Cardiac fibroblast (primary cell): ENCODE measurements at places on chromosomes 5 and 9.
A peak's percentile ranks its signal among the peaks of the same experiment; 100 is the strongest.

GRCh38 chr5:134920848-134921575 is 16.1 kb downstream of the PCBD2 start:
- no peak for DNase-seq

DNA sequence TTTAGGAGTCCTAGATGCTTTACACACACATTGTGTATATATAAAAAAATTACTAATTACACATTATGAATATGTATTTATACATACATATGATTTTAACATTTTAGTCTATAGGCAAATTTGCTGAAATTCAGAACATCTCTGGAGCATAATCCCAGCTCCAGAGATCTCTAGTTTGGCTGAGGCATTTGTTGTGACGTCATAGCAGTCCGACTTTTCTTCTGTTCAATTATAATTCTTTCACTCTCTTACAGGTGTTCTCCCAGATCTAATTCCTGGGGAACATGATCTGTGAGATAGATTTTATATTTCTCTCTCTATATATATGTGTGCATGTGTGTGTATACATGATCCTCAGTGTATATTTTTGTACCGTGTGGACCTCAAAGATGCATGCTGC is 1876.2 kb downstream of the EFNA5 start:
- DNase-seq = no peak

- DNase-seq = peak; percentile 47
Observed at GRCh38 chr5:121976979-121977378, 15.2 kb downstream of the SRFBP1 start.

DNA sequence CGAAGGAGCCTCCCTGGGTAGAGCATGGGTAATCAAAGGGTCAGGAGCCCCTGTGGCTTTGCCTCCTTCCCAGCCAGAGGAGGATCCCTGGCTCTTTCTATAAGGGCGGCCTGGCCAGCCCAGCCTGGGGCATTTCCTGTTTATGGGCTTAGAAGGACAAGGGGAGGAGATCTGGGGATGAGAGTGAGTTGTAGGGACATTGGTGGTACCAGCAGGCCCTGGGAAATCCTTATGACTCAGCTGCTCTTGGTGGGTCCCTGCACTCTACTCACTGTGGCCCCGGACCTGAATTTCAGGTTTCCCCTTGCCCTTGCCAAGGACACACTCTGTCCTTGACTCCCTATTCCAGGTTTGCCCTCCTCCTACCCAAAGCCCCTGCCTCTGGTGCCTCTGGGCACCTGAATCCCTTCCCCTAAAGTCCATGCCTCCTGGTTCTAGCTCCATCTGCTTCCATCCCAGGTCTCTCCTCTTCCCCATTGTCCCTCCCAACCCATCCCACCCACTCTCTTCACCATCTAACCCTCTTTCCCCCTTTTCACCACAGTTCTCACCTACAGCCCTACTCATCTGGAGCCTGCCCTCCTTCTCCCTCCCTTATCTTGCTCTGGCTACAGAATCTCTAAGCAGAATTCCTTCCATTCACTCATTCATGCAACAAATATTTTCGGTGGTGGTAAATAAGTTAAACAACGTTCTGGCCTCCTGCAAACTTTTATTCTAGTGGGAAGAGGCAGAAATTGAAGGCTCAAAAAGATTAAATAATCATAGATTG is 34.9 kb downstream of the PCDH1 start:
- peak; percentile 31 for DNase-seq

DNA sequence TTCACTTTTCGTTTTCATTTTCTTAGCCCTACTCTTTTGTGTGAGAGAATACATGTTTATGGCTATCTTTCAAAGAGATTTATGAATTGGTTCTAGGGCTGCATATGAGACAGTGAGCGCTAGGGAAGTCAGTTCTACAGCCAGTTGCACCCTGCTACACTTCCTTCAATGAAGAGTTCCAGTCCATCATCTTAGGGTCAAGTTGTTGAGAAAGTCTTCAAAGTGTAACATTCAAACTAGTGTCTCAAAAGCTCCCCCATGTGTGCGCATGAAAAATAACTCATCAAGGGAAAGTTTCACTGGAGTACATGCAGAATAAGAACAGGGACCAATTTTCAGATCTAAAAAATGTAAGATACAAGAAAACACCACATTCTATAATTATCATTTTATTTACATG is 317.2 kb downstream of the DEPDC1B start:
- peak; percentile 46 for DNase-seq

DNA sequence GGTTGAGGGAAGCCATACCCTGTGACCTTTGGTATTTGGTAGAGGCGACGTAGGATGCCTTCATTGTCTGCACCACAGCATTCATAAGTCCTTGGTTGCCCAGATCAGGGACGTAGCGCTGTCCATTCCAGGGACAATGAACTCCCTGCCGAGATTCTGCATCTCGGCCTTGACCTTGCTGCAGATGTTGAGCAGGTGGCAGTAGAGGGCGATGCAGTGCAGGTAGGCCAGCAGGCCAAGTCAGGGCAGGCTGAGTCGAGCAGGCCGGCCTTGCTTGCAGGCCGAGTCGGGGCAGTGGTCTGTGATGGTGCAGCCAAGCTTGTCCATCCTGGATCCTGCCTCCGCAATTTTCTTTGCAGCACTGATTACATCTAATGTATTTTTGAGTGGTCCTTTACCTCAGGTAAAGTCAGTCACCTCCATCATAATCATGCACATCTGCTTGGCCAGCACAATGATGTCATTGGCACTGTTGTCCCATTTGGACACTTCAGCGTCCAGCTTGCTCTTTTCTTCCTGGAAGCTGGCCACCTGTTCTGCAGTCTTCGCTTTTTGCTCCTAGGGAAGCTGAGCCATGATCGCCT is 93.4 kb upstream of the CCDC112 start:
- DNase-seq = no peak

- no peak for DNase-seq
Observed at GRCh38 chr9:123820139-123820538, 109.8 kb downstream of the DENND1A start.

DNA sequence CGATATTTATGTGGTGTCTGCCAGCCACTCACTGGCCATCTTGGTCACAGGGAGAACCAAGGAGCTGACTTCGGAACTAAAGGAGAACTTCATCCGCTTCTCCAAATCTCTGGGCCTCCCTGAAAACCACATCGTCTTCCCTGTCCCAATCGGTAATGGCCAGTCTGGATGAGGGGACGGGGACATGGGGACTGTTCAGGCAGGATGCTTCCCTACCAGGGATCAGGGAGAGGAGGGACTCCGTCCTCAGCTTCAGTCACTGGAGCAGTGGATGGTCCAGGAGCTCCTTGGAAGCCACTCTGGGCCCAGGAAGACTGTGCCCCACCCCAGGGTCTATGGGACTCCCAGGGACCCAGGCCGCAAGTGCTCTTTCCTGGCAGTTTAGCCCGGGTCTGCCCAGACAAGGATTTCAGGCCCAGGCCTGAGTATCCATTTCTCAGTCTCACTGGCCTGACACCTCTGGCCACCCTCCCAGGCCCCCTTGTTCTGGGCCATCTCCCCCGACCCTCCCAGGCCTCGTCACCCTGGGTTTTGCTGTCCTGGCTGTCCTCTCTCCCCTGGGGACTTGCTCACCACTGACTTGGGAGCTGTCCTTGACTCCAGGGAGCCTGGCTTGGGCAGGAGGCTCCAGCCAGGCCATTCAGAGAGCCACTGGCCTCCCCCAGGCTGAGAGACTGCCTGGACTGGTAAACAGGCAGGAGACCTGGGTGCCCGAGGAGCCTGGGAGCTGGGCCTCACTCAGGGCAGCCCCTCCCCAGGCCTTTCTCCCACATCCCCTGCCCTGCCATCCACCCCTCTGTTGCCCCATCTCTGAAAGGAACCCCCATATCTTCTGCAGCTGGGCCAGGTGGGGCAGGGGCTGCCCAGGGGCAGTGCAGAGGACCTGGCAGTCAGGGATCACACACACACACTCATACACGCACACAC is 3.1 kb downstream of the LCN2 start:
- no peak for DNase-seq

DNA sequence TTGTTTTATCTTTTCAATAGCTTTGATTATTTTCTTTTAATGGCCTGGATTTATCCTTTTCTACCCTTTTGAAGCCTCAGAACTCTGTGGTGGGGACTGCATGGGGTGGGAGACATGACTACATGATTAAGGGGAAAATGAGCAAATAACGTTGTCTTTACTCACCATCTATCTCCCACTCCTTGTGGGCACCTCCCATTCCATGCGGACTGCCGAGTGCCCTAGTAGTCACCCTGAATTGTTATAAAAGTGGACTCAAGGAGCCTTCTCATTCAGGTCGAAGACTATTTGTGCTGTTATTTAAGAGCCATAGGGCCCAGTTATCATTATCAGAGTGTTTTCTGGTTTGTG is 281.8 kb downstream of the MLLT3 start:
- DNase-seq = no peak

DNA sequence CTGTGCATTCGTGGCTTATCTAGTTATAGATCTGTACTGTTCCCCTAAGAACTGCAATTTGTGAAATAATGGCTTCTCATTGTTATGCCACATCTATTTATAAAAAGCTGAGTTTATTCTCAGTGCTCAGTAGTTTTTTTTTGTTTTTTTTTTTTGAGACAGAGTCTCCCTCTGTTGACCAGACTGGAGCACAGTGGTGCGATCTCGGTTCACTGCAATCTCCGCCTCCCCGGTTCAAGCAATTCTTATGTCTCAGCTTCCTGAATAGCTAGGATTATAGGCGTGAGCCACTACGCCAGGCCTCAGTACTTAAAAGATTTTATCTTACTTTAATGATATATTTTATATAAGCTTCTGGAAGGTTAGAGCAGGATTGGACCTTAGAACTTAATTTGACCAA is 19.0 kb downstream of the SEC61B start:
- no peak for DNase-seq

DNA sequence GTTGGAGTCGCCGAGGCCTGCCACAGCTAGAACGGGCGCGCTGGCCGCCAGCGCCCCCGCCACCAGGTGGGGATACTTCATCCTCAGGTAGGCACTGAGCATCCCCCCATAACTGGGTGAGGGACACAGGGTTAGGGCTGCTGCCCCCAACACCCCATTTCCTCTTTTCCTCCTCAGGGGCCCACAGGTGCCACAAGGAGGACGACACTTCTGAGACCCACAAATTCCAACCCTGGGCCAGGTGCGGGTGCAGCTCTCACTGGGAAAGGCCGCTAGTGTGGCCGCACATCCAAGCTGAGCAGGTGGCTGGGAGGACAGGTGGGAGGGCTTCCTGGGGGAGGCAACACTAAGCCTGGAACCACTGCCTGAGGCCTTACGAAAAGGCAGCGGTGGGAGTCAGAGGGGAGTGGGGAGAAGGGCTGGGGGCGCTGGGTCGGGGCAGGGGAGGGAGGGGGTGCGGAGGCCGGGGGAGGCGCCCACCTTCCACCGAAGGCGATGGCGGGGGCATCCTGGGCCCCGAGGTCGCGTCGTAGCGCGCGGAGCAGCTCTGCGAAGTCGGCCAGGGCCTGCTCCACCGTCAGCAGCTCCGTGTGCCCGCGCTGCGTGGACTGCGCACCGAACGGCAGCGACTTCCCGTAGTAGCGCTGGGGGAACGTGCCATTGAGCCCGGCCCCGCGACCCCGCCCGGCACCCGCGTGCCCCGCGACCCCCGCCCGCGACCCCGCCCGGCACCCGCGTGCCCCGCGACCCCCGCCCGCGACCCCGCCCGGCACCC is 961 bp downstream of the DPP7 start:
- DNase-seq = no peak

DNA sequence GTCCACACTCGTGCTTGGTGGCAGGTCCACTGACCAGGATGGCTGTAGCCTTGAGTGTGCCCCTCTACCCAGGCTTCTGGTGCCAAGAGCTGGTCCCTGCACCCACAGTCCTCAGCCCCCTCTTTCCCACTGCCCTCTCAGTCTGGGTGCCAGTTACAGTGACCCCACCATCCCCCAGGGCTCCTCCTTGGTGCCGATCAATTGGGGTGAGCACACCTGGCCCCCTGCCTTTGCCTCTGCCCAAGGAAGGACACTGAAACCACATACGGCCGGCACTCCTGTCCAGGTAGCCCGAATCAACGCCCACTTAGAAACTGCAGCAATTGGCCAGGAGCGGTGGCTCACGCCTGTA is 18.5 kb upstream of the QRFP start:
- no peak for DNase-seq

GRCh38 chr9:115340314-115340713 is 222.4 kb upstream of the TNC start:
- DNase-seq = no peak

GRCh38 chr5:1106385-1107166 is 5.3 kb downstream of the SLC12A7 start:
- DNase-seq = no peak

GRCh38 chr5:31587546-31587945 is 51.4 kb upstream of the PDZD2 start:
- no peak for DNase-seq

GRCh38 chr9:114098021-114098935 is 814 bp downstream of the KIF12 start:
- DNase-seq = no peak

DNA sequence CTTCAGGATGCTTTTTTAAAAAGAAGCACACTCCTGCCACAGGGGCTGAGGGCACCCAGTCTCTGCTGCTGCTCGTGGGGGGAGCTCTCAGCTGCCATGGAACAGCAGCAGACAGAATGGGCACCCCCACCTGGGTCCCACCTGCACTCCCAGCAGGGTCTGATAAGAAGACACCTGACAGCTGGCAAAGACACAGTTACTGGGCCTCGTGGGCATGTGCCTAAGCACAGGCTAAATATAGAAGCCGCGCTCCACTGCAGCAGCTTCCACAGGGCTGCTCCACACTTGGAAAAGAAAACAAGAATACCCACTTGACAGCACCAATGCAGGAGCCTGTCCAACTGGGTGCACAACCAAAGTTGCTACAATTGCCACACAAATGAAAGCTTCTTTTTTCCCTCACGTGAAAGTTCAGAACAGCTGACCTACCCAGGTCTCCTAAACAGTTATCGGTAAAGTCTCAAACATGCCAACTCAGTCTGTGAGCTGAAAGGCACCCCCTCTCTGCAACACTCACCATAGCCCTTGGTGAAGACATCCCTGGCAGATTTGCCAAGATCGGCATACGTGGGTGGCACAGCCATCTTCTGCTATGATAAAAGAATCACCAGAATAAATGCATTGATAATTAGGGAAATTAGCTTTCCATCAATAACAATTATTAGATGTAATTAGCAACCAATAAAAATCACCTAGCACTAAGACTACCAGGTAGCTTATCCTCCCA is 12.2 kb downstream of the VDAC1 start:
- DNase-seq = no peak
